ENCODE measurements at places on chromosomes 1 and 21. TPM values are rescaled to one million over a fixed set of nuclear protein-coding genes. Genes with fewer than 3 reads are reported as not detected.

KRTAP12-2 gene
- not detected for total RNA-seq

SPRR2F gene
- total RNA-seq: 12.0 TPM

FAM72B gene
- total RNA-seq: not detected

- ATAC-seq: no peak
Measured at GRCh38 chr1:9909234-9910046, 629 bp downstream of the CTNNBIP1 start.

- ATAC-seq: peak; percentile 76
Measured at GRCh38 chr1:205983925-205984725, 19.1 kb downstream of the RAB7B start.

GRCh38 chr1:223652436-223652941, 13.0 kb downstream of the CAPN8 start:
- no peak for ATAC-seq

GRCh38 chr1:89822109-89822962, 1.5 kb downstream of the LRRC8D start:
- ATAC-seq: no peak

- ATAC-seq: no peak
Measured at GRCh38 chr1:19469004-19469403, 16.3 kb downstream of the CAPZB start.

All from gastroesophageal sphincter (tissue), 4 donors.